Trophoblast cell (in vitro differentiated cells and primary cell): ENCODE measurements at places on chromosomes 5 and 9.

DNA sequence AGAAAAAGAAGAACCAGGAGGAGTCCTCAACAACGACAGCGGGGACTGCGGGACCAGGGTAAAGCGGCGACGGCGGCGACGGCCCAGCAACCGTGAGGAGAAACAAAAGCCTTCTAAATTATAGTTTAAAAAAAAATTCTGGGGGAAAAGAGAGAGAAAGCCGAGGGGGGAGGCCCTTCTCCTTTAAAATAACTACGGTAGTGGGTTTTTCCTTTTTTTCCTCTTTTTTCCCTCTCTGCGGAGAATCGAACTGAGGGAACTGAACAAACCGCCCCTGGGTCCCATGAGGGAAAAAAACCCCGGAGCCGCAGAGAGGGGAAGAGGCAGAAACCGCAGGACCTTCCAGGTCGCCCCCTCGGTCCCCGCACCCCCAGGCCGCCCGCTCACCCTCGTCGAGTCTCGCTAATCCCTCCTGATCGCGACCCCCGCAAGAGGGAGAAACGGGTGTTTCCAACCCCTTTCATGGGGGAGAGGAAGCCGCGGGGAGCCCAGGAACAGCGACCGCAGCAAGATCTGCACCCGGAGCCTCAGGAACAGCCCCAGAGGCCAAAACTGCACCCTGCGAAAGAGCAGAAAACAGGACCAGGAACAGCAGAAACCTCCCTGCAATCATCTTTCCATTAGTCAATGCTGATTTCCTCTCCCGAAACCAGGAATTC, 453 bp downstream of the CPEB4 start:
- peak; percentile 26 for DNase-seq

DNA sequence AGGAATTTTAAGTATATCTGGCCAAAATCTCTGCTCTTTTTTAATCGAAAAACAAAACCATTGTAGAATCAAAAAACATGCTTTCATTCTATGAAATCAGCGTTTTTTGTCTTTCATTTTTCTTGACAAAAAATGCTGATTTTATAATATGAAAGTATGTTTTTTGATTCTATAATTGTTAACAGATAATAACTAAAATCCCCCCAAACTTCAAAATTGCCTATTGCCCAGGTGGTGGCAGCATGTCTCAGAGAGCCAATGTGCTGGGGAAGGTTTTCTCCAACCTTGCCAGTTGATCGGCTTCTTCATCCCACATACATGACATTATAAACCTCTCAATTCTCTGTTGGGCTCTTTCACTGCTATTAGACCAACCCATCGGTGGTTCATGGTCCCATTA, 5.1 kb upstream of the SMIM15 start:
- DNase-seq, result no peak

- no peak for DNase-seq
Measured at GRCh38 chr9:785997-786396, 55.5 kb upstream of the DMRT1 start.

- DNase-seq, result no peak
Measured at GRCh38 chr9:71886541-71886940, 24.5 kb downstream of the ABHD17B start.

DNA sequence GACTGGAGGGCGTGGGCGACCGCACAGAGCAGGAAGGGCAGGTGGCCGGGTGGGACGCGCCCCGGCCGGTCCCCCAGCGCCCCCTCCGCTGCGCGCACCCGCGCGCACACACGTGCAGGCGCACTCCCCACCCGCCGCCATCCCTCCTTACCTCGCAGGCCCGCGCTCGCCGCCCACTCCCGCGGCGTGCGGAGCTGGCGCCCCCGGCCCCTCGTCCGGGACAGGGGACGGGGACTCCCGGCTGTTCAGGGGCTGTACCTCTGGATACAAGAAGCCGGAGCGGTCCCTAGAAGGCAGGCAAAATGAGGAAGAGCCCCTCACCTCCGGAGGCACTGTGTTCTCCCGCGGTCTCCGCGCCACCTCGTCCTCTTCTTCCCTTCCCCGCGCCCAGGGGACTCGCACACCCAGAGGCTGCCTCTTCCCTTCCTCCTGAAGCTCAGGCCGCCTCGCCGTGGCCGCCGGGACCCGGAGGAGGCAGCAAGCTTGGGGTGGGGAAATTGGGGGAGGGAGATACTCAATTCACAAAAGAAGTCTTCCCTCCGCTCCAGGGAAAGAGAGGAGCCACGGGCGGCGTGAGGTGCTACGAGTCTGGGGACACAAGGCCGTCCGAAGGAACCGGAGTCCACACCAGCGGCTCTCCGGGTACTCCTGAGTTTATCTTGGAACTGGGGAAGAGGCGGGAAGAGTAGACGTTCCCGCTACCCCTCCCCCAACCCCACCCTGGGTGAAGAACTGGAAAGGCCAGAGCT, 1.4 kb upstream of the GABRB2 start:
- DNase-seq, result no peak

- DNase-seq, result no peak
Measured at GRCh38 chr5:143118222-143118621, 285.3 kb downstream of the NR3C1 start.

- DNase-seq, result no peak
Measured at GRCh38 chr5:170819824-170820223, 36.3 kb downstream of the GABRP start.

DNA sequence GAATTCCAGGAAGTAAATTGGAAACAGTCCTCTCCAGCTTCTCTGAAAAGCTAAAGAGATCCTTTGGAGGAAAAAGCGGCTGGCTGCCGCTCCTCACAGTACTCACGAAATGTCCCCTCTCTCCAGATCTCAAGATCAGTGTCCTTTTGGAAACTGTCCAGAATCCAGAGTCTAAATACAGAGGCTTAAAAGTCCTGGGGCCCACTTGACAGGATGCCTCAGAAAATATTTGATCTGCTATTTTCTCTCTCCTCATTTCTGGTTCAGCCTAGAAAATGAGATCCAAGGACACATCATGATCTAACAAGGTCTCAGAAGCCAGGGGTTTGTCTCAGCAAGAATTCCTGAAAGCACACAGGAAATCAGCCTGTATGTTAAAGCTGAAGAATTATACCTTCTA, 7.2 kb downstream of the C1QTNF2 start:
- no peak for DNase-seq

DNA sequence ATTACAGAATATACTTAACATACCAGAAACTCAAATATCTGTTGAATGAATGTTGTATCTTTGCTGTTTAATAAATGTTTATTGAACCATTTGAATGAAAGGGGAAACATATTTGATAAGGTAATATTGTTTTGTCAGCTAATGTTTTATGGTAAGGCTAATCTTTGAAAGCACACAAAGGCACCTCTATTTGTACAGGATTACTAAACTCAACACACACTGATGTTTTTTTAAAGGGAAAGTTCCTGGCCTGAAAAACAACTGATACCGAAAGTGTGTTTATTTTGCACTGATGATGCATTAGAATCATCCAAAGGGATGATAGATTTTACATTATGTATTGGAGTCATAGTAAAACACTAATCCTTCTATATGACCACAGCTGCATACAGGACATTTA, 82.5 kb downstream of the ADCY2 start:
- DNase-seq, result no peak

DNA sequence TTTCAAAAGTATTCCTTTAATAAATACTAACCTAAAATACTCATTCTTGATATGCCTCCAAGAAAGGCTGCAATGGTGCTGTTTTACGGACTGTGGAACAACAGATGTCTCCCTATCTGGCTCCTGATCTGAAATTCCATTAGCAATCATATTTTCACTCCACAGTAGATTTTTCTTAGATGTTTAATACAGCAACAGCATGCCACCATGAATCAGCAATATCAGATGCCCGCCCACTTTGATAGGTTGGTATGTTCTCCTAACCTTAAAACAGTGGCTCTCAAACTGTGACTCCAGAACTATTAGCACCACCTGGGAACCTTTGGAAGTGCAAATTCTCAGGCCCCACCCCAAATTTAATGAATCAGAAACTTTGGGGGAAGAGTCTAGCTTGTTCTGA, 110.2 kb downstream of the MLLT3 start:
- DNase-seq, result peak; percentile 72

DNA sequence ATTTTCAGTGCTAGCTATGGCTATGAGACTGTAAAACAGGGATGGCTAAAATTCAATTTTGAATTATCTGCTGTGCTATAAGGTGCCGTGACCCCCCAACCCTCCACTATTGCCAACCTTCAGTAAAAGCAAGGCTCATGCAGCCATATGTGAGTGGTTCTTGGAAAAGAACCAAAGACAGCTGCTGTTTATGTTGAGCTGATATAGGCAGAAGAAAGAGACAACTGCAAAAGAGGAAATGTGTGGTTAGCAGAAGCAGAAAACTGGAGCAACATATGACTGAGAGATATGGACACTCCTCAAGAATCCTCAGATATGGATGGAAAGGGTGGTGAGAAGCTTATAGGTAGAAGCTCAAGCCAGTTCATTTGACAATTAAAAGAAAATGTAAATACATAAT, 200.3 kb downstream of the TLE1 start:
- DNase-seq, result no peak

- DNase-seq, result peak; percentile 39
Measured at GRCh38 chr9:91411096-91411771, 12.4 kb downstream of the NFIL3 start.

DNA sequence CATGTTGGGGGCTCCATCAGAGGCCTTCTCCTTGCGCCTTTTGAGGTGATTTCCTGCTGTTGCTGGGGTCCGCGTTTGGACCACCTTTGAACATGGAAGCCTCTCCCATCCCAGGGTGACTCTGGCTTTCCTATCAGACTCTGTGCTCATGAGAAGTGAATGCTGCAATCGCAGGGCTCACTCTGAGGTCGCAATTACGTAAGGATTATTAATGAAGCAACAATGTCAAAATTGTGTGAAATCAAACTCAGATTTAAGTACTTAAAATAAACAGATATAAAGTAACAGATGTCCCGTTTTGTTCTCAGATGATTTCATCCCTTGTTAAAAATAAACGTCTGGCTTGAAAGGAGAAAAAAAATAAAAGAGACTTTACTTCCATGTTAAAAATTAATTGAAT, 634.2 kb downstream of the BNC2 start:
- no peak for DNase-seq

- no peak for DNase-seq
Measured at GRCh38 chr9:2086971-2087370, 71.8 kb downstream of the SMARCA2 start.

GRCh38 chr5:157598350-157598936, 22.9 kb upstream of the ADAM19 start:
- DNase-seq, result no peak

DNA sequence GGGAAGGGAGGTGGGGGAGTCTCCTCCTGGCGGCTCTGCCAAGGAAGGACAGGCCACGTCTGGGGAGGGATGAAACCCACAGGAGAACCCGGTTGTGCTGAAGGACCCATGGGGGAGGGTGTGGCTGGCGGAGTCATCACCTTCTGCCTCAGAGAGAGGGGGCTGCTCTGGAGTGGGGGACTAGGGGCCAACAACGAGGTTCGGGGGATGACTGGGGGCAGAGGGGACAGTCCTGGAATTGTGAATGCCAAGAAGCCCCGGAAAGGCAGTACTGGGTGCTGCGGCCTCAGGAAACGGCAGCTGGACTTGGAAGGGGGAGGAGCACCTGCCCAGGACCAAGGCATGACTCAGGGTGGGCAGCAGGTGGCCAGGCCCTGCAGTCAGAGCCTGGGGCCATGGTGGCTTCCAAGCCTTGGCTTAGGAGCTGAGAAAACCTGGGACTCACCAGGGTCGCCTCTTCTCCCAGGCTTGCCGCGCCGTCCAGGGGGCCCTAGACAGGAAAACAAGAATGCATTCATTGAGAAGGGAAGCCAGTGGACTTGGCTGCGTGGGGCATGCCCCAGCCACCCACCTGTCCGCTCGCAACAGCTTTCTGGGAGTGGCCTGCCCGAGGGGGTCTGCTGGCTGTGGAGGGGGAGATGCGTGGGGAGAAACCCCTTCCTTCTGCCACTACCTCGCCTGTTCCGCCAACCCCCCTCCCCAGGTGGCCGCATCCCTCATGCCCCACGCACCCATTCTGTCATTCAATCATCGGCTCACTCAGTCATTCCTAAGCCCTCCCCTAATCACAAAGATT, 74.0 kb upstream of the PHYKPL start:
- DNase-seq, result no peak

- no peak for DNase-seq
Measured at GRCh38 chr5:107277485-107278125, 393.1 kb downstream of the EFNA5 start.

- DNase-seq, result no peak
Measured at GRCh38 chr5:96936431-96937320, 796 bp downstream of the LNPEP start.

DNA sequence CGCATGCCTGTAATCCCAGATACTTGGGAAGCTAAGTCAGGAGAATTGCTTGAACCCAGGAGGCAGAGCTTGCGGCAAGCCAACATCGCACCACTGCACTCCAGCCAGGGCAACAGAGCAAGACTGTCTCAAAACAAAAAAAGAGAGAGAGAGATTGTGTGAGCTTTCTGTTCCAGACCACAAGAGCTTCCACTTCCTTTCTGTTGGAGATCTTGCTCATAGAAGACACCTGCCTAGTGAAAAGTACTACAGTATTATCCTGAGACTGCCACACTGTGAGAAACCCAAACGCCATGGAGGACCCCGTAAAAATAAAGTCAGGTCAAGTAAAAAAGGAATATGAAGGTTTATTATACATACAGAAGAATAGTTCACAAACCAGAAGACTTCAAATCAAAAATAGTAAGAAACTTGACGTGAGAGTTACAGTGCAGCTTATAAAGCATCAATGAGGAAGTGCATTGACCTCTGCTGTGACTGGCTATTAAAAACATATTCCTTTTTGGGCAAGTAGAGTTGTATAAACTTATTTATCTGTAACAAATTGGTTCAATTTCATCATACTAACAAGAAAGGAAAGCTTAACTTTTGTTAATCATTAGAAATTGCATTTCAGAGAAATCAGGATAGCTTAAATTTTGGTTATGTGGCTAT, 4.3 kb upstream of the EMB start:
- DNase-seq, result no peak

GRCh38 chr5:58294598-58295305, 165.1 kb downstream of the PLK2 start:
- no peak for DNase-seq

GRCh38 chr9:96762568-96762967, 15.3 kb downstream of the ZNF510 start:
- no peak for DNase-seq

GRCh38 chr5:88660947-88661805, 221.8 kb downstream of the MEF2C start:
- peak; percentile 50 for DNase-seq

GRCh38 chr5:149475777-149476176, 75.5 kb downstream of the CSNK1A1 start:
- no peak for DNase-seq

GRCh38 chr9:131485728-131486422, 16.8 kb upstream of the POMT1 start:
- DNase-seq, result no peak

DNA sequence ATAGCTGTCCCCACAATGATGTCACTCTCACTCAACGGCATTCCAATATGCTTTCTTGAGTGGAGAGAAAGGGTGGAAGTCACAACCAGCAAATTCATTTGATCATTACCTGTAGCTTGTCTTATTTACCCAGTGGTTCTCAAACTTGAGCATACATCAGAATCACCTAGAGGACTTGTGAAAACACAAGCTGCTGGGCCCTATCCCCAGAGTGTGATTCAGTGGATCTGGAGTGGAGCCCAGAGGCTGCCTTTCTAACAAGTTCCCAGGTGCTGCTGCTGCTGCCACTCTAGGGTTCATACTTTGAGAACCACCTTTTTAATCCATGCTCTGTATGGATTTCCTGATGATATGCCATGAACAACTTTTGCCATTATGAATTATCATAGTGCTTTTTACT, 94.7 kb downstream of the KLHL3 start:
- DNase-seq, result no peak
